ENCODE measurements at places on chromosomes 11 and 22.

GRCh38 chr22:19287076-19287707 is 4.3 kb downstream of the CLTCL1 start:
- DNase-seq, result no peak

- no peak for DNase-seq
Measured at GRCh38 chr11:96388891-96389719, 607 bp downstream of the CCDC82 start.

DNA sequence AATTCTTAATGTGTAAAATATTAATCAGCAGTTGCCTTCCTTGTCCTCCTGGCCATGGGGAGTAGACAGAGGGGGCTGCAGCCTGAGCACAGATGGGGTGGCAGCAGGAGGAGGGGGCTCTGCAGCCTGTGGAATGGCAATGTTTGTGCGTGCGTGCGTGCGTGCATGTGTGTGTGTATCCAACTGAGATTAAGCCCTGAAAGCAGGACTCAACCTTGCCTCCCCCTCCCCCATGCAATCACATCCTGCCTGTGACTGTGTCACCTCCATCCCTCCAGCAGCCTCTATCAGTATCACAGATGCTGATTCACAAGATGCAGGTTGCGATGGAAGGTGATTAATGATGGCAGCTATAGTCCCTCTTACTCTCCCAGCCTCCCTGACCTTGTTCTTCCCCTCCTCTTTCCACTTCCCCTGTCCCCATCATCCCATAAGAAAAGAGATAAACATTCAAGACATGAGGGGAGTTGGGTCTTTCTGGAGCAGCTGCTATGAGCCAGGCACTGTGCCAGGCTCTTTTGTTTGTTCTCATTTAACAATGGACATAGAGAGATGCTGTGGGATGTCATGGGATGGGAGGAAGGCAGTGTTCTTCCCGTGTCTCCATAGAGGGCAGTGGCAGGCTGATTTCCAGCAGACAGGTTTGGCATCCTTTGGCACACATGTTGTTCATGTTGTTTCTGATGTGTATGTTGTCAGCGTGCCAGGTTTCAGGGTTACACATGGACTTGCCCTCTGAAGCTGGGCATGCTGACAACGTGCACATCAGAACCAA is 43.8 kb upstream of the NECTIN1 start:
- DNase-seq, result no peak

GRCh38 chr11:74268456-74268855 is 43.0 kb downstream of the P4HA3 start:
- DNase-seq, result no peak

- DNase-seq, result no peak
Measured at GRCh38 chr11:104734998-104735397, 163.3 kb downstream of the CASP12 start.

DNA sequence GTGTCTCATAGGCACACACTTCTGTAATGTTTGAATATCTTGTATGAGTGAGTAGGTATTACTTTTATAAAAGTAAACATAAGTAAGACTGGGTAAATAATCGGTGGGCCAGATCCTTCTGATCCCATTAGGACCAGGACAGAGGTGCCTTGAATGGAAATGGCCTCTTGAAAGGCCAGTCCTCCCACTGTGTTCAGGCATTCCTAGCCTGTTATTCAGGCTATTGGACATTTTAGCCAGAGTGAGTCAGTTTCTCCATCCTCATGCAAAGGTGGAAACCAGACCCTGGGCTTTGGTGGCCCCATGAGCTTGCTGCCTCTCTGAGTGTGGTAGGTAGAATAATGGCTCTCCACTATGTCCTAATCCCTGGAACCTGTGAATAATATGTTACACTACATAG is 34.4 kb downstream of the C11orf96 start:
- DNase-seq, result no peak

- no peak for DNase-seq
Measured at GRCh38 chr11:125925247-125925740, 20.6 kb upstream of the VSIG10L2 start.

- DNase-seq, result no peak
Measured at GRCh38 chr11:84691830-84692229, 935.3 kb downstream of the DLG2 start.

GRCh38 chr22:46405901-46406300 is 70.4 kb downstream of the TRMU start:
- no peak for DNase-seq

DNA sequence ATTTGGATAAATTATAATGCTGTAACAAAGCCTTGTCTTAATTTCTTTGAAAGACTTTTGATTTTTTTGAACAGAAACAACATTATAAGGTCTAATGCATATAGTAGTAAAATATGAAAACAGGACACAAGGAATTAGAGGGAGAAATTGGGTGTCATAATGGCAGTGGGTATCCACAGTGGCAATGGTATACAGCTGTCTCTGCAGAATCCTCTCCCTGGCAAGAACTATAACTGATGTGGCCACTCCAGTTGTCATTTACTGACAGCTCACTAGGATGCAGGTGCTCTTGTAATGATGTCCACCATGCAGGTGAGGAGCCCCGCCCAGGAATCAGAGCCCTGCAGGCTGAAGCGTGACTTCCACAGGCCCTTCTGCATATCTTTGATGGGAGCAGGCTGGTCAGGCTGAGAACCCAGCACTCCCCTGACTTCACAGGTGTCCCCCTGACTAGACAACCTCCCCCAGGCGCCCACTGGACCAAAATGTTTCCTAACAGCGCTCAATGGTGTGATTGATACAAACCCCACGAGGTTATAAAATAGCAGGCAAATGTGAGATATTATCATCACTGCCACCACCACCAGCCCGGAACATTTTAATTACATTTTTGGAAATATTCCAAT is 32.8 kb upstream of the SERPIND1 start:
- no peak for DNase-seq

- no peak for DNase-seq
Measured at GRCh38 chr22:39927544-39927943, 26.7 kb downstream of the GRAP2 start.

DNA sequence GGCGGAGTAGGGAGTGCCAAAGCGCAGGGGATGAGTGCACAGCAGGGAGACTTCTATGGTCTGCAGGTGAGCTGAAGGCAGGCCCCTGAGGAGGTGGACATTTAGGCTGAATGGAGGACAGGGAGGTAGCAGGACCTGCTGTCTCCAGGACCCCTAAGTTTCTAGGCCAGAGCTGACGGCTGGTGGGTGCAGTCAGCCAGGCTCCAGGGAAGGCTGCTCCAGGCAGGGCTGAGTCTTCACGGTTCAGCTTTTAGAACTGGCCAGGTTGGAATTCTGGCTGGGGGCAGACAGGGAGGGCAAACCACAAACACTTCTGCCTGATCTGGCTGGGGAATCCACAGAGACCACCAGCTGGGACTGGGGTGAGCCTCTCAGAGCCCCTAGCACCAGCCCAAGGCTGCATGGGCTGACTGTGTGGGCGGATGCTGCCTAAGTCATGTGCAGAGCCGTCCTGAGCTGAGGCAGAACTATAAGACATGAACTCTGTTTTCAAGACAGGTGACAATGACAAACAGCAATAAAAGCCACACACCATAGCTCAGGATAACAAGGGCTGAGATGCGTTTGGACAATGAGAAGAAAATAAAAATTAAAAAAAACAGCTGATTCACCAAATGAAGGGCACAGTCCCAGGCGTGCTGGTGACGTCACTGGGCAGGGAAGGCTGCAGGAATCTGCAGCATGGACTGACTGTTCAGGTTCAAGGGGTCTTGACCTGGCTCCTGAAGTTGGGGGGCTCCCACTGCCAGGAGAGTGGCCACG is 10.4 kb upstream of the MALAT1 start:
- peak; percentile 53 for DNase-seq

GRCh38 chr11:69280994-69281393 is 13.0 kb upstream of the MYEOV start:
- DNase-seq, result no peak

GRCh38 chr11:128420951-128421350 is 166.4 kb downstream of the ETS1 start:
- no peak for DNase-seq

Measured in C1 segment of cervical spinal cord (tissue), 14 donors.